ENCODE measurements at places on chromosomes 12 and 14. TPM values are rescaled to one million over a fixed set of nuclear protein-coding genes. Genes with fewer than 3 reads are reported as not detected.

CACNA2D4 gene
- total RNA-seq = 0.15 TPM

DNAI7 gene
- total RNA-seq = 0.10 TPM

RD3L gene
- not detected for total RNA-seq

ARHGEF40 gene
- total RNA-seq = 11.1 TPM

CCDC175 gene
- total RNA-seq = not detected

TSPAN8 gene
- total RNA-seq = 4.2 TPM

DTX1 gene
- total RNA-seq = 0.44 TPM

OTOGL gene
- total RNA-seq = not detected

KRT78 gene
- not detected for total RNA-seq

CLEC2A gene
- not detected for total RNA-seq

SSTR1 gene
- total RNA-seq = not detected

NGB gene
- total RNA-seq = not detected

GPR137C gene
- 2.7 TPM for total RNA-seq

B3GNT4 gene
- total RNA-seq = 1.8 TPM

BEGAIN gene
- 26.5 TPM for total RNA-seq

NAA25 gene
- total RNA-seq = 32.2 TPM

LIN7A gene
- total RNA-seq = not detected

CAPZA3 gene
- total RNA-seq = not detected

GLIPR1L1 gene
- not detected for total RNA-seq

MMP17 gene
- 30.0 TPM for total RNA-seq

MGST1 gene
- total RNA-seq = 8.8 TPM

IL31 gene
- not detected for total RNA-seq

GPR68 gene
- 0.28 TPM for total RNA-seq

WNT5B gene
- total RNA-seq = 36.9 TPM

RERGL gene
- total RNA-seq = not detected

CMTM5 gene
- not detected for total RNA-seq

TSPAN11 gene
- not detected for total RNA-seq

FAM186B gene
- 0.13 TPM for total RNA-seq

DAO gene
- total RNA-seq = not detected

SOAT2 gene
- total RNA-seq = not detected

TAS2R43 gene
- 0.36 TPM for total RNA-seq

DDHD1 gene
- 10.6 TPM for total RNA-seq

ACRBP gene
- 0.54 TPM for total RNA-seq

ANO2 gene
- not detected for total RNA-seq

RNASE3 gene
- total RNA-seq = not detected

C12orf56 gene
- total RNA-seq = 2.8 TPM

OR4K15 gene
- total RNA-seq = not detected

CPM gene
- 11.2 TPM for total RNA-seq

GDF3 gene
- not detected for total RNA-seq

SALL2 gene
- 1.5 TPM for total RNA-seq

SLC6A13 gene
- total RNA-seq = 0.57 TPM

ENDOU gene
- not detected for total RNA-seq

PLBD1 gene
- total RNA-seq = 37.8 TPM

TMEM117 gene
- 5.5 TPM for total RNA-seq

ZNF385A gene
- total RNA-seq = 5.9 TPM

GALNT16 gene
- total RNA-seq = 0.72 TPM

RPS29 gene
- total RNA-seq = 866 TPM

Measured in Panc1 (cell line).